Naive B cell (primary cell): ENCODE measurements at places on chromosomes 2 and 18.

GRCh38 chr2:13103778-13104493 lies 387.2 kb downstream of the TRIB2 start:
- no peak for DNase-seq

- DNase-seq: no peak
These were observed 44.4 kb downstream of the EXOC6B start for GRCh38 chr2:72781480-72781879.

GRCh38 chr2:161388146-161388779 lies 27.8 kb upstream of the TBR1 start:
- no peak for DNase-seq

DNA sequence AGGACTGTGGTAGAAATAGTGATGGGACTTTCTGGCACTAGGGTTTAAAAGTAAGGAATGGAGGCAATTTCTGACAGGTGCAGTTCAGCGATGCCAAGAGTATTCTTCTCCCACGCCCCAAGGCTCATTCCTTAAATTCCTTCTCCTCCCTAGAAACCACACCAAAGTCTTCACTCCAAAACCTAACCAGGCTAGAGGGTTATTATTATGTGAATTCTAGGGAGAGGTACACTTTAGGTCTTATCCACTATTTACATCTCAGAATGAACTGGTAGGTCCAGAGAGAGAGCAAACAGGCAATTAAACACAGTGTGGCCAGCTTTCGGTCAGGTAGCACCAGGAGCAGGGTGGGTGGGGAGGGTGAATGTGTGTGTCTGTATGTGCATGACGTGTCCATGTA lies 11.4 kb downstream of the IL1F10 start:
- DNase-seq: no peak

DNA sequence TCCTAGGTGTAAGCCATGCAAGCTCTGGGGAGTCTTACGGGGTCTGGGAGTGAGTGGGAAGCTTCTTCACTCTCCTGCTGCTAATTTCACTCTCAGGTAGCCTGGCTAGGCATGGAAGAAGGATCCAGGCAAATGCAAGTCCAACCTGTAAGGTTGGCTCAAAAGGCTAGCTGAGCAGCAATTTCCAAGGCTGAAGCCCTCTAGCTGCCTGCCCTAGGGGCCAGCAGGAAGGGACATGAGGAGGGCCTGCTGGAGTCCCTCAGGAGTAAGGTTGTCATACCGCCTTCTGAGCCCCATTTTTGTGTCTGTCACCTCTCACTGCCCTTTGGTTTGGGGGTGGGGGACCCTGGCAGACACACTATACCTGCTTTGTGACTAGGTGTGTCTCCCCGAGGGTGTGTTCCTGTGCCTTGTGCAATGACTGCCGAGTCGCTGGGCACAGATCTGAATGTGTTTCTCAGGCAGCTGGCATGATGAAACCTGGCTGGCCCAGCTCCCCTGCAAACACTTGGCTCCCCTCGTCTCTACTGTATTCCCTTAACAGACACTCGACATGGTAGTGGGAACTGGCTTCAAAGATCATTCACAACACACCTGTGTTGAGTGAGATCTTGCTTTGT lies 123.9 kb upstream of the FAM136A start:
- no peak for DNase-seq

- DNase-seq: no peak
These were observed 49.6 kb downstream of the HYCC2 start for GRCh38 chr2:201021914-201022313.

DNA sequence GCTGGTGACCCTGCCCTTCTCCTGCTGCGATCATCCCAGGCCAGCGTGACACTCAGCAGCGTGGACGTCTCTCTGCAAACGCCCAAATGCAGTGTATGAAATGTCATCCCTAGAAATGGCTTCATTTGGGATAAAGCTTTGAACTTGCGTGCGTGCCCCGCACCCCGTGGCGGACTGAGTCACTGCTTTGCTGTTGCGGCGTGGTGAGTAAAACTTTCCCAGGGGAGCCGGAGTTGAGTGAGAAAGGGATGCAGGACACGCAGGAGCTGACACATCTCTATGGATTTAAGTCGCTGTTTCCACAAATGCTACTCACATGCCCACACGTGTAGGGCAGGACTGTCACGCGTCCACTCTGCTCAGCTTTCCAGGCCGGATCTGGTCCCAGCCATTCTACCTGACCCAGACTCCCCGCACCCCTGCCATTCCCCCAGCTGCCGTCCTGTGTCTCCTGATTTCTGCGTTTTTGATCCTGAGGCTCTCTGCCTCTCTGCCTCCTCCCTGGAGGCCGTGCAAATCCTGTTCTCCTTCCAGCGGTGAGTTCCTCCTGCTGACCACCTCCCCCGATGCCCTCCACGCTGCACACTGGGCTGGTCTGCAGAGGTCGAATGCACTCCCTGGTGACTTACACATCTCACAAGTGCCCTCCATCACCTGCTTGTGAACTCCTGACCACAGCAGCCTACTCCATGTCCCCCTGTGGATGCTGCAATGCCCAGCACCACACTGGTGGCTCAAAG lies 88.9 kb downstream of the MBP start:
- DNase-seq: no peak

GRCh38 chr2:218393750-218394290 lies 5.8 kb upstream of the CTDSP1 start:
- no peak for DNase-seq

DNA sequence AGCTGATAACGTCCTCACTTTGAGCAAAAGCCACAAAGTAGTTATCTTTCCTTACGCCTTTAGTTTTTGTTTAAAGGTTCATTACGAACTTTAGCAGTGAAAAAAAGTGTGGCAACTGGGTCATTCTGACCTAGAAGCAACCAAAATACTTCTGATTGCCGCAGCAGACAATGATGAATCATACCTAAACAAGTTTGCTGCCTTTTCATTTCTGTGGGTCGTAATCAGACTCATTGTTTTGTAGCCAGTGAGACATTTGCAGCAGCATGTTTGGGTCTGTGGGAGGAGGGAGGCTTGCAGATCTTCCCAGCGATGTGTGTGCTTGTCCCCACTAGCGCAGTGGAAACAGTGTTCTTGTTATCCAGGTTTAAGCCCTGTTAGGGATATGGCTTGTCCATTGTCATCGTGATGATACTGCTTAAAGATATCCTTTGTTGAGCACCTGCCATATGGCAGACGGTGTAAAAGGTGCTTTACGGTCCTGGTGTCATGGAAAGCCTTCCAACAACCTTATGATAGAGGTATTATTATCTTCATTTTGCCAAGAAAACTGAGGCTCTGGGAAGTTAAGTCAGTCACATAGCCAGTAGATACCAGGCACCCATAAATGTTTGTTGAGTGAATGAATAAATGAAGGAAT lies 1.3 kb upstream of the GREB1 start:
- DNase-seq: no peak

DNA sequence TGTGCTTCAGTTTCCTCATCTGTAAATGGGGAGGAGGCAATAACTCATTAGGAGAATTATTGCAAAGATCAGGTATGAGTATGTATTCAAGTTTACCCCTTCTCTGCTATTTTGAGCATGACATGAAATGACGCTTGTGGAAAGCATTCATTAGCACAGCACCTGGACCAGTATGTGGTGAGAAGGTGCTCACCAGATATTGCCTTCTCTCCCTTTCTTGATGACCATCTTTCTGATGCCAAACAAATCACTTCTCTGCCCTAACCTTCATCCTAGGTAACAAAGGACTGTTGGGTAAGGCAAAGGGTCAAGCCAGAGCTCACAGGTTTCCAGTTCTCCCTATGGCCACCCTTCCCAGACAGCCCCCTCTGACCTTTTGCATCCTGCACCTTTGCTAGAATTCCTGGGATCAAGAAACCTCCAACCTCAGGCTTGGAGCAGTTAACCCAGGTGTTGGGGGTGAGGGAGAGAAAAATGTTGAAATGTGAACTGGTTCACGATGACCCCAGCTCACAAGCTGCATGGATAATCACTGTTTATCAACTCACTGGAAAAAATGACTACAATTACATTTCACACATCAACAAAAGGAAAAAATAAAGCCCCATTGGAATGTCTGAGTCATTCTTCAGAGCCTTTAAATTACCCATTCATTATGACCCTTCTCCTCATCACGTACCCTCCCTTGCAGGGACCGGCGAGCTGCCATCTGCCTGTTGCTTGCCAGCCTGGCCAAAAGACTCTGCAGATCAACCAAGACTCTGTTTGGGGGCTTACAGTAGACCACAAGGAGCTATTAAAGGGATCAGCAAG lies 41.6 kb downstream of the LBH start:
- DNase-seq: no peak

DNA sequence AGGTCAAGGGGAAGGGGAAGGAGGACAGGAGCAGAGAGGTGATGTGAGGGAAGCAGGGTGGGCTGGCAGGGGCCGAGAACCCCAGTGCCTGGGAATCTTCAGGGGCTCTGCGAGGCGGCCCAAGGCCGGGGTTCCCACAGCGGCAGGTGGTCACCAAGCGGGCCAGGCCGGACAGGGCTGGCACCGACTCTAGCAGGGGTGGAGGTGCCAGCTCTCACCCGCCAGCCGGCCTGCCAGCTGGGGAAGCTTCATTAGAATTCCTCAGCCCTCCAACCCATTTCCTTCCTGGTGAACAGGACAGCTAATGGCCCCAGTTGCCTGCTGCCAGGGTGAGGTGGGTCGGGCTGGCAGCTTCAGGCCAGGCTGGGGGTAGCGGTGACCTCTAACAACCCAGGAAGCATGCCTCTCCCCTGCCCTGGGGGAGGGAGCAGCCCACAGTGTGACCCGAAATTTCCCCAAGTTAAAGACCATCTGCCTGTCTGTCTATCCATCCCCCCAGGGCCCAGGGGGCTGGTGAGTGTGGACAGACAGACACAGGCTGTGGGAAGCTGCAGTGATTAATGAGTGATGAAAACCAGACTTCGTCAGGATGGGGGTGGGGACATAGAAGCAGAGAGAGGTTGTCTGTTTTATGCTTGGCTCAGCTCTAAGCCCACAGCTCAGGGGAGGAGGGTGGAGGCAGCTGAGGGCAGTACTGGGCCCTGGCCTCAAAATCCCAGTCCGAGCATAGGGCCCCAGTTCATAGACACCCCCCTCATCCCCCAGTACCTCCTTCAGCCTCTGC lies 144.1 kb downstream of the ZFP36L2 start:
- DNase-seq: no peak

DNA sequence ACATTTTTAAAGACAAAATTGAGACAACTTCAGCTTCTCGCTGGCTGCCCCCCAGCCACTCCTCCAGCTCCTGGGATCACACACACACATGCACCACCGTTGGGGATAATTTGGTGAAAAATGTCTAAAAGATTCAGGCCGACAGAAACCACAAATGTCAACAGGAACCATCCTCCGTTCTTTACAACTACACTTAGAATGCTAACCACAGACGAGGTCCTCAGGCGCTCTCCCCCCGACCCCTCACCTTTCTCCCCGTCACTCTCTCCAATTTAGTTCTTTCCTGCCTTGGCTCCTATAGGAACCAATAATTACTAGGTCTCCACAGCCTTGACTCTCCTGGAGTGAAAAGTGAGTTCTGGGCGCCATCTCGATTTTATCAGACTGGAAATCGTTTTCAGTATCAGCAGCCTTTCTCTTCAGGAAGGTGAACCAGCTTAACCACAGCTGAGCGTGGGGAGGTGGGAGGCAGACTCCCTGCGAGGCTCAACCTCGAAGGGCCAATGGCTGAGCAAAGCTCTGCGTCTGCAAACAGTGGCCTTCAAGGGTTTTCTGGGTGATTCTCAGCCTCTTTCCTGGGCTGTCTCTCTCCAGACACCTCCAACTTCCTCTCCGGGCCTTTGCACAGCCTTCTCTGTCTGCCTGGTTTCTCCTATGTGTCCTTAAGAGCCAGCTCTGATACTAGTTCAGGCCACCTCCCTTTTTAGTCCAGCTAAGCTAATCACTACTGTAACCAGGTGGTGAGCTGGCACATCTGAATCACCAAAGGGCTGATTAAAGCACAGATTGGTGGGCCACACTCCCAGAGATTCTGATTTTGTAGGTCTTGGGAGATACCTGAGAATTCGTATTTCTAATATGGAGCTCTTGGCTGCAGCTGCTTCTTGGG lies 115.7 kb upstream of the COPS8 start:
- no peak for DNase-seq

GRCh38 chr2:189163889-189164288 lies 15.7 kb downstream of the COL5A2 start:
- DNase-seq: no peak

DNA sequence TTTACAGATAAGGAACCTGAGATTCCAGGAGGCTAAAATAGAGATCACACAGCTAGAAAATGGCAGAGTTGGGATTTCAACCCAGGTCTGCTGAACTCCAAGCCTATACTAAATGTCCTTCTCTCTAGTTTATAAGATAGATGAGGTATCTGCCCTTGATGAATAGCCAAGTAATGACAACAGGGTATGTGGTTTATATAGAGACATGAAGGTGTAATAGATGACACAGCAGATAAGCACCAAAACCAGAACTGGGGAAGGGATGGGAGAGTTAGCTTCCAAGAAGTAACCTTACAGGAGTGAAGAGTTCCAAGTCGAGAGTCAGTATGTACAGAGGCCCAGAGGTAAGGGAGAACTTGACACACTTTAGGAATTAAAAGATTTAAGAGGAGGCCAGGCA lies 104.7 kb upstream of the UBXN4 start:
- DNase-seq: no peak

DNA sequence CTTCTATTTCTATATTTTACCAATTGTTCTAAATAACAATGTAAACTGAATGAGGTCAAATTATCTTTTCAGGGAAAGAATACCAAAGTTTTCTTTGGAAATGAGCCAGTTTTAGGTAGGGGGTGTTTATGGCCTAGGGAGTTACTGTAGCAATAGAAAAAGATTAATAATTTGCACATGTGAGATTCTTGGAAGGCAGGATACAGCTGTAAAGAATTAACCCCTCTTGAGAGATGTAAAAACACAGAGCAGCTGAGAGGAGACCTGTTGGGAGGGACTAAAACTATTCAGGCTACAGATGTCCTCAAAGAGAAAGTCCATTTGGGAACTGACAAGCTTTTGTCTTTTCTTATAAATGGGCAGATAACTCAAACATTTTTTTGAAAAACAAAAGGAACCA lies 182.2 kb downstream of the FIGN start:
- no peak for DNase-seq

DNA sequence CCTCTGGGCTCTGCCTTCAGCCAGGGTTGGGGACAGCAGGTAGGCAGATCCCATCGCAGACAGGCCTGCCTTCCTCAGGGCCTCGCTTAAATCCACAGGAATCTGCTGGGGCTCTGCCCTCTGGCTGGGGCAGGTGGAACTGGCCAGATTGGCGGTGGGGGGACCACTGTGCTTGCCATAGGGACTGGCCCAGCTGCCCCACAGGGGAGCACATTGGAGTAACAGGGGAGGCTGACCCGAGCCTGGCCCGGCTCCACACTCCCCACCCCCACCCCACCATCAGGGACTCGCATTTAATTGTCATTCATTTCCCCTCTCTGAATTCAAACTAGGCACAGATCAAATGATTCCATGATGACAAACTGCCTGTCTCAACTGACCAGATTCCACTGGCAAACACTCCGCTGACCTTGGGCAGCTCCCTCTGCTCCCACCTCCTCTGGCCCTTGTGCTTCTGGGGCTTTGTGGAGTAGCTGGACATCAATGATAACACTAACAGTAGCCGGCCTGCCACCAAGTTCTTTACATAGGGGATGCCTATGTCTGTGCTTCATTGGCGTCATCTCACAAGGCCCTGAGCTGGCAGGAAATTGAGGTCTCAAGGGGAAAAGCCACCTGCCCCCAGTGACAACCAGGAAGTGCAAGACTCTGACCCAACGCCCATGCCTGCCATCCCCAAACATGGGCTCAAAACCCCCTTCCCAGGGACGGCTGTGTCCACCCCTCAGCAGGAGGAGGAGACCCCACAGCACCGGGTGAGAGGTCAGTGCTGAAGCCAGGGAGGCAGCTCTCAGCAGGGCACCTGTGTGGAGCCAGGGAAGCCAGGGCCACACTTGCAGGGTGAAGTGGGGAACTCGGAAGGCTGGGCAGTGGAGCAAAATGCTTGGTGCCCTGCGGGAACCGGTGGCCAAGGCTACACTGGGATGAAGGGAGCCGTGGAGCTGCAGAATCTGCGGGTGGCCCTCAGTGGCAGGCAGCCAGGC lies 2.1 kb upstream of the B3GNT7 start:
- peak; percentile 87 for DNase-seq
